Astrocyte of the cerebellum (primary cell): ENCODE measurements at places on chromosomes 7 and 10.

DNA sequence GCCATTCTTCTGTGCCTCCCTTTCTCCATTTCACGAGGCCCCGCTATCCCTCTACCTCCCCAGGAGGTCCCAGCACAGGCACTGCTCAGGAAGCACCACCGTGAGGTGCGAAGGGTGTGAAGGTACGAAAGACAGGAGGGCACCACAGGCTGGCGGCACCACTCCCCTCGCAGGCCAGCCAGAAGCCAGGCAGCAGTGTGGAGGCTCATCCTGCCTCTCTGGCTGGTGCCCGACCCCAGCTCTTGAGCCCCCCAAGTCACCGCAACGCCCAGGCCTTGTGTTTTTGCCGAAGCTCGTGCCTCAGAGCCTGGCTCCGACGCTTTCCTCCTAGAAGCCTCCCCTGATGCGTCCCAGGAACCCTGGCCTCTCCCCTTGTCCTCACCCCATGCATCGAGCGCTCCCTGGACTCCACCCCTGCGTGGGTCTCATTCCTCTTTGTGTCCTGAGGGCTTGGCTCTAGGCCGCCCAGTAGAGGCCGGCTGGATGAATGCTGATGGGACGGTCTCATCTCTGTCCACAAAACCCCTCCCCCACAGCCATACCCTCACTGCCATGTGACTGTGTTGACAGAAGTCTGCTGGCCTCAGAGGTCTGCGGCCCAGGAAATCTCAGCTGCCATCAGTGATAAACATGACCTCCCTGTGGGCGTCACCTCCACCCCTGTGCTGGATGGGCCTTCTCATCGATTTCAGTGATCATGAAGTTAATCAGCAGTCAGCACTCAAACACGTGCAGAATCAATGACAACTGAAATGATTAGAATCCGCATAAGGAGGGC is 19.3 kb downstream of the BRI3 start:
- DNase-seq: no peak

GRCh38 chr10:118595598-118596425 is at the start of gene PRLHR:
Gene PRLHR, minus strand, starts transcription at chr10:118595648. Its CDS starts 404 bp downstream, at chr10:118595244.
- DNase-seq: peak; percentile 9

GRCh38 chr7:20598459-20599309 is 16.8 kb upstream of the ABCB5 start:
- peak; percentile 55 for DNase-seq

- DNase-seq: no peak
Measured at GRCh38 chr10:5844345-5845055, 31.3 kb upstream of the GDI2 start.

GRCh38 chr10:18446205-18446604 is 205.2 kb downstream of the NSUN6 start:
- DNase-seq: no peak

GRCh38 chr10:120789303-120790203 is 61.6 kb upstream of the WDR11 start:
- DNase-seq: no peak

GRCh38 chr7:112669306-112669705 is 120.9 kb downstream of the TMEM168 start:
- DNase-seq: no peak

GRCh38 chr7:50092579-50093491 is at the start of gene ZPBP:
Gene ZPBP, minus strand, starts transcription at chr7:50093246. Its CDS starts 52 bp downstream, at chr7:50093194.
- peak; percentile 13 for DNase-seq

GRCh38 chr10:25641595-25641994 is 292.4 kb upstream of the MYO3A start:
- DNase-seq: no peak

- DNase-seq: peak; percentile 79
Measured at GRCh38 chr10:124063750-124064603, 29.4 kb downstream of the CHST15 start.

GRCh38 chr7:111113263-111114017 is 22.5 kb downstream of the LRRN3 start:
- DNase-seq: peak; percentile 26
